ENCODE measurements at places on chromosomes 7 and 10.

- no peak for DNase-seq
Measured at GRCh38 chr7:70035519-70035918, 437.2 kb downstream of the AUTS2 start.

DNA sequence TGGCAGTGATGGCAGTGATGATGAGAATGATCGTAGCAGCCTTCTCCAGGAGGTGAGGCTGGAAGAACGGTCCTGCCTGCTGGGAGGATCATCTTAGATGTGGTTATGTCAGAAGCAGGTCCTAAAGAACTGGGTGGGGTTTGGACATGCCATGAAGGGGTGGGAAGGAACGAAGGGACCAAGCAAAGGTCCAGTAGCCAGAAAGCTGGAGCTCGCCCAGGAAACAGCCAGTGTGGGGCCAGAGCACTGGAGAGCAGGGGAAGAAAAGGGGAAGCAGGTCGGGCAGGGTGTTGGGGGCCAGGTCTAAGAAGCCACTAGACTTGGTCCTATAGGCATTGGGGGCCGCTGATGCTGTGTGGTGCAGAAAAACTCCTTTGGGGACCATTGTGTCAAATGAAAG, 127.4 kb downstream of the RGS10 start:
- DNase-seq = no peak

DNA sequence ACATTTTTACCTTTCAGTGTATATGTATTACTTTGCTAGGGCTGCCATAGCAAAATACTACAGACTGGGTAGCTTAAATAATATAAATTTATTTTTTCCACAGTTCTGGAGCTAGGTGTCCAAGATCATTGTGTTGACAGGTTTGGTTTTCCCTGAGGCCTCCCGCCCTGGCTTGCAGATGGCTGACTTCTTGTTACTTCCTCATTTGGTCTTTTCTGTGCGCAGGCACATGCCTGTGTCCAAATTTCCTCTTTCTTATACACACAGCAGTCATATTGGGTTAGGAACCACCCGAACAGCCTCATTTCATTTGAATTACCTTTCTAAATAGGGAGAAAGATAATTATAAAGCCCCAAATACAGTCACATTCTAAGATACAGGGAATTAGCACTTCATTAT, 521.6 kb upstream of the SORCS1 start:
- no peak for DNase-seq

GRCh38 chr7:99752356-99752755, 17.4 kb upstream of the CYP3A7 start:
- DNase-seq = no peak

DNA sequence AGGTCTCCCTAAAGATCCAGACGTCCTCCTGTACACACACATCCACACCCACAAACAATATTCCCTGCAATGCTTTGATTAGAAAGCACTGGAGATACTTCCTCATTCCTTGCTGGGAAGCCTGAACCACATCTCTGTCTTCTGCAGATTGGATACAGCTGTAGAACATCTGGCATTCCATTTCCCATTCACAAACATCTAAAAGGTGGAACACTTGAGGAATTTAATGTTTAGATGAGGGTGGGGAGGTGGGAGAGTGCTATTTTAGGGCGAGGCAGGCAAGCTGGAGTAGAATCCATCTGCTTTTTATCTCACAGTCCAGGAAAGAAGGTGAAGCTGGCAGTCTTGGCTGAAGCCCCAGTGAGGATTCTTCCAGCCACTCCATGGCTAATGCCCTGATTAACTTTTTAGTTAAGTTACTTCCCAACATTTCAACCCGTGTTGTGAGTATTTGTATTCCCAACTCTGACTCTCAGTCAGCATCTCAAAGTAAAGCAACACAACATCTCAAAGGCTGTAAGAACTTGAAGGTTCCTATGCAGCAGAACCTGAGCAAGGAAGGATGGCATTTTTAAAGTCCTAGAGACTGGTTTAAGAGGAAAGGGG, 46.1 kb downstream of the CYTH3 start:
- peak; percentile 12 for DNase-seq

- no peak for DNase-seq
Measured at GRCh38 chr10:2262333-2262732, 525.0 kb upstream of the ADARB2 start.

- DNase-seq = no peak
Measured at GRCh38 chr10:119413093-119413453, 129.4 kb downstream of the RGS10 start.

- DNase-seq = peak; percentile 53
Measured at GRCh38 chr7:18495412-18496340, at the start of gene HDAC9. HDAC9 (plus strand) TSS chr7:18495749; CDS start chr7:18496303, 554 bp downstream.

- DNase-seq = no peak
Measured at GRCh38 chr10:76577455-76577854, 1060.2 kb downstream of the KCNMA1 start.

DNA sequence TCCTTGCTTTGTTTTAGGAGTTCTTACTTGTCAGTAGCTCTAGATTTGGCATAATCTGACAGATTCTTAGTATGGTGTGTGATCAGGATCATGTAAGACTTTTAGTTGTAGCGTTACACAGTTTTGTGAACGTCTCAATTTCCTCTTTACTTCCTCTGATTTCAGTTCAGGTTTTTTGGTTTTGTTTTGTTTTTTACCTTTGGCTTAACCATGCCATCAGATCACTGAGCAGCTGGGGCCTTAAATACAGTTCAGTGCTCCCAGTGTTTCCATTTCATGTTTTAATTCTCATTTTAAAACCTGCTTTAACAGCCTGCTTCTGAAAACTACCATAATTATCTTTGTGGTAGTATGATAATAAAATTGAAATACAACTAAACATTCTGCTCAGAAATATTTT, 27.2 kb upstream of the ARMS2 start:
- DNase-seq = no peak

GRCh38 chr7:40211276-40212003, 76.6 kb downstream of the SUGCT start:
- no peak for DNase-seq

- no peak for DNase-seq
Measured at GRCh38 chr7:1175597-1175966, 15.6 kb upstream of the ZFAND2A start.

DNA sequence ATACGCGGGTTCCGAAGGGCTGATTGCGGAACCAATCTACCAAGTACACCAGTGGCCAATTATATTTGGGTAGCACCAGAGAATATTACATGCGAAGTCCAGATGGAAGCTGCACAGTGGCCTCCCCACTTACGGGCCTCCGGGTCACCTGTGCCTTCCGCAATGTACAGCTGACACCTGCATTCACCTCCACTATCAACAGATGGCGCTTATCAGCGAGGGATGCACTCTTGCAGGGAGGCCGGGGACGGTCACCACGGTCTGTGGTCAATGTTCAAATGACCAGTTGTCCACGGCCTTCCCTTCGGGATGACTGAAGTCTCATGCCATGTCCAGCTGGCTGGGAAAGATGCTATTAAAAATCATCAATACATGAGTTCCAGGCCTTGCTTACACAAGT, 47.6 kb downstream of the SLIT1 start:
- DNase-seq = no peak

DNA sequence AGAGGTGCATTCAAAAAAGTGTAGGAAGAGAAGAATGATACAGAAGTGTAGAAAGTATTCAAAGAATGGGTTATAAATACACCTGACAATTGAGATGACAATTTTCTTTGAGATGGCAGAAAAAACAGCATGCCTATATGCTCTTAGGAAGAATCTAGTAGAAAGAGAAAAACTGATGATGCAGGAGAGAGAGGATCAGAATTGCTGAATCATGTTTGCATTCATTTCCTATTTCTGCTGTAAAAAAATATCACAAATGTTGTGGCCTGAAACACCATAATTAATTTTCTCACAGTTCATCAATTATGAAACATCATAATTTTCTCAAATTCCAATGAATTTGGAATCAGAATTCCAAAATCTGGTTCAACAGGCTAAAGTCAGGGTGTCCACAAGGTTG, 9.8 kb upstream of the AKR1C1 start:
- DNase-seq = no peak

GRCh38 chr10:63921908-63922467, 400.8 kb downstream of the REEP3 start:
- no peak for DNase-seq

- DNase-seq = no peak
Measured at GRCh38 chr10:83289373-83289772, 849.9 kb upstream of the GHITM start.

- DNase-seq = no peak
Measured at GRCh38 chr10:18625886-18626285, 25.5 kb downstream of the NSUN6 start.

GRCh38 chr7:40604601-40605438, 470.0 kb downstream of the SUGCT start:
- DNase-seq = peak; percentile 16

DNA sequence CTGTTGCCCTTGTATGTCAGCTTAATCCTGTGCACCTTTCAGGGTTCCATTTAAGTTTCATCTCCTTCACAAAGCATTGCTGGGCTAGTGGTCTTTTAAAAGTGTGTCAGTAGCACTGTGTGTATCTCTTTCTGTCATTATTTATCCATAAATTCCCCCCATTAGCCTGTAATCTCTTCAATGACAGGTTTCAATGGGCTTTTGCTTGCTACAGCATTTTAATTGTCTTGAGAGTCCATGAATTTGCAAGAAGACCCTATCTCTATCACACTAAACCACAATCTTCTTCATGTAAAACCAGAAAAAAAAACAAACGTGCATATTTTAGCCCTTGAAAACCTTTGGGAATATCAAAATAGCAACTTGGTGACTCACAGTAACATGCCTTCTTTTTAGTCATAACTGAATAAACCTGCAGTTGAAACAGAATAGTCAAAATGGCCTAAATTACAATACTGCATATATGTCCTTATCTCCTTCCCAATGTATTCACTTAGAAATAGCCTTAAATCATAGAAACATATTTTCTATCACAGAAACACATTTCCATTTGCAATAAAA, 118.6 kb downstream of the PON1 start:
- DNase-seq = peak; percentile 39

GRCh38 chr7:149093228-149093627, 2.7 kb upstream of the ZNF786 start:
- DNase-seq = no peak

DNA sequence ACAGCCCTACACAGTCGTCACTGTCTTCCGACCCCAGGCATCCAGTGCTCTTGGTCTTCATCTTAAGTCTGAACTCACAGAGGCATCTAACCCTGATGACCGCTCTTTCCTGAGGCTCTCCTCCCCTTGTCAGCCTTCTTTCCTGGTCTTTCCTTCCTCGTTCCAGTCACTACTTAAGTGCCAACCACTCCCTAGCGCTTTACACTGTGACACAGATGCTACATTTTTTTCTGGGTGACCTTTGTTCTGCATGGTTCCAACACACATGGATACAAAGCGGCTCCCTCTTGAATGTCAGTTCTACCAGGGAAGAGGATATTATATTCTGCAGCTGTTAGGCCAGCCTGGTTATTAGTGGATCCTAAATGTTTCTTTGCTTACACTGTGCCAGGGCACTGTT, 12.7 kb downstream of the YWHAG start:
- DNase-seq = no peak

GRCh38 chr7:42144604-42145003, 92.4 kb downstream of the GLI3 start:
- DNase-seq = no peak

- no peak for DNase-seq
Measured at GRCh38 chr10:42623929-42624328, 14.4 kb downstream of the ZNF33B start.

DNA sequence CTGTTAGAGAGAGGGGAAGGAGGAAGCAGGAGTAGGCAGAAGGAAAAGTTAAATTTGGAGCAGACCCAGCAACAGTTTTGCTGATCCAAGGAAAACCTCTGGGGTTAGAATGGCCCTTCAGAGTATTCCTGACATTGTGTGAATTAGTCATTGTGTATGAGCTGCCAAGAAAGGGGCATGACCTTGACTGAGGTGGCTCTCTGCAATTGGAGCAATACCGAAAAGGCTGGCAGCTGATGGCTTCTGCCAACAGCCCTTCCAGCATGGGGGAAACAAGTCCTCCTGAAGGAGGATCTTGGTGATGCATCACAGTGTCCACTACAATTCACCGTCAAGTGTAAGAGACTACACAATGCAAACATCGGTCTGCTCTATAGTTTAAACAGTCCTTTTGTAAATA, 20.6 kb upstream of the WASL start:
- no peak for DNase-seq

- no peak for DNase-seq
Measured at GRCh38 chr10:128908099-128908498, 558.9 kb upstream of the MGMT start.

DNA sequence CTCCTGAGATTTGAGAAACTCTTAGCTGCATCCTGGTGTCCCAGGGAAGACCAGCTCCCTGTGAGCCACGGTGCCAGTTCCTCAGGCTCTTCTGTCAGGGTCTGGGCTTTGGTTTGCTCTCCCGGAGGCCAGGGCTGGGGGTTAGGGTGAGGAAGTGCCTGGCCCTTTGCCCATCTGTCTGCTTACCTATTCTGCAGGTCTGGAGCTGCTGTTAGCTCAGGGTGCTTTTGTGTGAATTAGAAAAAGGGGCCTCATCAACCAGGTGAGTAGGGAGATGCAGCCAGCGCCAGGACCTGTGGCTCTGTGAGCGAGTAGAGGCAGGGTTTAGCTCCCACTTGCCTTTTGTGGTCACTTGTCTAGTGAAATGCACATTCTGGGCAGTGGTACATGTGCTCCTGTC, 109.4 kb downstream of the DOCK1 start:
- DNase-seq = no peak

DNA sequence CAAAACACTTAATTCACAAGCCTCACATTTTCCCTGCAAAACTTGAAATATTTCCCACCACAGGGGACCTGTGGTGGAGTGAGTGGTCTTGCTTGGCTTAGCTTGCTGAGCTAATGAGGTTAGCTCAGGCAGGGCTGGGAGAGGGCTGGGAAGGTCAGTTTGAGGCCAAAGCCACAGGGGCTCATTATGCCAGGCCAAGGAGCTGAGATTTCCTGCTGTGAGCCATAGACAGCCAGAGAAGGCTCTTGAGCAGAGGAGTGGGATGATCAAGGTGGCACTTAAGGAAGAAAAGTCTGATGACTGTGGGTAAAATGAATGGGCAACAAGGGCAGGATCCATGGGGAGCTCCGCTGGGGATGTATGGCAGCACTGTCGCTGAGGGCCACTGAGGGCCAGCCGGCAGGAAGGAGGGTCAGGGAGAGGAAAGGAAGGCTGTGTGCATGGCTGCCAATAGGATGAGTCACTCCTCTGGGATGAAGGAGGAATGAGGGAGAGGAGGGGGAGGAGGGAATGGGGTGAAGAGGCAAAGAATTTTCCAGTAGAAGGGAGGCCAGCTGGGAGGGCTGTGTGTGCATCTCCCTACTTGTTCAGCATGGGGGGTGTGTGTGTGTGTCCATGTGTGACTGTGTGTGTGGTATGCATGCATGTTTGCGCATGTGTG, 18.7 kb upstream of the ZNF488 start:
- DNase-seq = peak; percentile 65

GRCh38 chr7:27944643-27945042, 204.7 kb downstream of the TAX1BP1 start:
- no peak for DNase-seq

GRCh38 chr10:69348816-69349541, 67.7 kb downstream of the TACR2 start:
- no peak for DNase-seq

- DNase-seq = peak; percentile 12
Measured at GRCh38 chr7:148242294-148242821, 348.2 kb upstream of the C7orf33 start.

- DNase-seq = no peak
Measured at GRCh38 chr10:122715576-122715975, 15.9 kb upstream of the C10orf120 start.
